BJ (cell line): ENCODE measurements at places on chromosomes 4 and X.

DNA sequence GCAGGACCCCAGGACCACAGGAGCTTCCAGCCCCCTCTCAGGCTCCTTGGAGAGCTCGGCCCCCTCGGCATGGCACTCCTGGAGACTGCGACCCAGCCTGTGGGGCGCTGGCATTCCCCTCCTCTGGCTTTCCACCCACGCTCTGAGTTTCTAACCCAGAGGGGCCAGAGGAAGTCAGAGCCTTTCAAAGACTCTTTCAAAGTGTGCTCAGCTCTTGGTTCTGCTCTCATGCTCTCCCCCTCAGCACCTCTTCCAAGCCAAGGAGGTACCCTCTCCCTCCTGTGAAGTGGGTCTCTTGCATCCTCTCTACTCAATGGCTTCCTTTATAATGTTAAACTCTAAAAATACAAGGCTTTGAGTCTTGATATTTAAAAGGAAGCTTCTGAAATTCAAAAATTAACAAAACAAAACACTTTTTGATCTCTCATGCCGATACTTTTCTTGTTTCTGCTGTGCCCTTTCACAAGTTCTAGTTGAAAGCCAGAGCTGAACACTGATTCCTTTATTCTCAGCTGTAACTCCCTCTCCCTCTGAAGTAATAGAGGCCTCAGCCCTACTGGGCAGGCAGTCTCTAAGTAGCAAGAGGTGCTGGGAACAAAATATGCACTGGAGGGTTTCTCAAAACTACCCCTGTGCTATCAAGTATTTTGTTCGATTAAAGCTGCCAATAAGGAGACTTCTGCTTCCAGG lies 82.8 kb downstream of the NAT8L start:
- DNase-seq = no peak

GRCh38 chr4:26235500-26235899 lies 85.3 kb upstream of the RBPJ start:
- no peak for DNase-seq

DNA sequence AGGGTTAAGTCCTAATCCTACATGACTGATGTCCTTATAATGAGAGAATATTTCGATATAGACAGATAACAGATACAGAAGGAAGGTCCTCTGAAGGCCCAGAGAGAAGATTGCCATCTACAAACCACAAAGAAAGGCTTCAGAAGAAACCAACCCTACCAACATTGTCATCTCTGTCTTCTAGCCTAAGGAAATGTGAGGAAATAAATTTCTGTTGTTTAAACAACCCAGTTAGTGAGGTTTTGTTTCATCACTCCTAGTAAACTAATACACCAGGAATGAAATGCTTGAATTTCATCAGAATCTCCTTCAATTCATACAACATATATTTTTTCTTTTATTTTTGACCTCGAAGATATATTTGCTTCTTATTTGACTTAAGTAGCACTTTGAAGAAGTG lies 1527.8 kb downstream of the STIM2 start:
- DNase-seq = no peak

DNA sequence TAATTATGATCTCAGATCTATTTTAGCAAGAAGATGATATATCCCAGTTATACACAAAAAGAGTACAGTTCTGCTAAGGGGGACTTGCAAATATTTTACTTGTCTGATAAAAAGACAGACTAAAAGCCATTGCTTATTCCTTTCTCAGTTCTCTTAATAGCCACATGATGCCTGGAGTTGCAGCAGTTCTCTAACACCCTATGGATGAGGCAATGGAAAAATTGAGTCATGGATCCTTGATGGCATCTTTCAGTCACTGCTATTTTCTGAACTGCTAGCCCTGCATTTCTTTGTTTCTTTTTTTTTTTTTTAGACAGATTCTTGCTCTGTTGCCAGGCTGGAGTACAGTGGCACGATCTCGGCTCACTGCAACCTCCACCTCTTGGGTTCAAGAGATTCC lies 1956.7 kb downstream of the C4orf33 start:
- DNase-seq = no peak

GRCh38 chr4:108636246-108636645 lies 14.2 kb upstream of the OSTC start:
- no peak for DNase-seq

DNA sequence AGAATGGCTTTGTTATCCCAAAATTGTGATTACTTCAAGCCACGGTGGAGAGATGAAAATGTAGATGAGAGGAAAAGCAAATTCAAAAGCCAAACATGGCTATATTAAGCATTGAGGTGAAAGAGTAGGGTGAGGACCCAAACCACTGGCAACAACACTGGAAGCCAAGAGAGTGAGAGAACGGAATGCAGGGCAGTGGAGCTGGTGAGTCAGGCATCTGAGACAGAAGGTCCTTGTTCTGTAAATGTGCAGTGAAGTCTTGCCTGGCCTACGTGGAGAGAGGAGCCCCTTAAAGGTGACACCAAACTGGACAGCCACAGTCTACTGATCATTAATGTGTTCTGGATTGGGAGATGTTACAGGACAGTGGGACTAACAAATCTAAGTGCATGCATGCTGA lies 22.8 kb upstream of the SEC24B start:
- DNase-seq = no peak

DNA sequence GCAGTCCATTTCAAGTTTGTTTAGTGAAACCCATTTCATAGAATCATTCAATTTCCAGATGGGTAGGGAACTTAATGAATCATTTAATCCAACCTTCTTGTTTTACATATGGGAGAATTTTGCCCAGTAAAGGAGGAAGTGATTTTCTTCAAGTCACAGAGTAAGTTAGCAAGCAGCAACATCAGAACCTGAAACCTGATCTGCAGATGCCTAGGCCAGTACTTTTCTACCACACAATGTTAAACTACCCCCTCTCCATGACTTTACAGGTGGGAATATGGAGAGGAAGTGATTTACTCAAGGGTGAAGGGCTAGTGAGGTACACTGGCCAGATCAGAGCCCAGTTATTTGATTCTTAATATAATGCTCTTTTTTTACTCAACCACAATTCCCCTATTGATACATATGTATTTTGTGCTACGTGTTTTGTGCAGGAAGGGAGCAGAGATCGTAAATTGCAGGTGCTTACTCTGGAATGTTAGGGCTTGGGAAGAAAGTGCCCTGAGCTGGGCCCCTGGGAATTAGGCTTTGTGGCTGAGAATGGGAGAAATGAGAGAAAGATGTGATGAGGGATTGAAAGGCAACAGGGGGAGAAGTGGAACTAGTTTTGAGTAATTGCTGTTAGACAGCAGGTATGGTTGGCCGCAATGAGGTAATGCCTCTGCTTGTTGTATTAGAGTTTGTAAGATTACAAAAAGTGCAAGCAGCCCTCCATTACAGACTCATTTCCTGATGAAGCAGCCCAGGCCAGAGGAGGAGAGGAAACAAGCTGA lies 6.8 kb downstream of the LHFPL1 start:
- DNase-seq = no peak

DNA sequence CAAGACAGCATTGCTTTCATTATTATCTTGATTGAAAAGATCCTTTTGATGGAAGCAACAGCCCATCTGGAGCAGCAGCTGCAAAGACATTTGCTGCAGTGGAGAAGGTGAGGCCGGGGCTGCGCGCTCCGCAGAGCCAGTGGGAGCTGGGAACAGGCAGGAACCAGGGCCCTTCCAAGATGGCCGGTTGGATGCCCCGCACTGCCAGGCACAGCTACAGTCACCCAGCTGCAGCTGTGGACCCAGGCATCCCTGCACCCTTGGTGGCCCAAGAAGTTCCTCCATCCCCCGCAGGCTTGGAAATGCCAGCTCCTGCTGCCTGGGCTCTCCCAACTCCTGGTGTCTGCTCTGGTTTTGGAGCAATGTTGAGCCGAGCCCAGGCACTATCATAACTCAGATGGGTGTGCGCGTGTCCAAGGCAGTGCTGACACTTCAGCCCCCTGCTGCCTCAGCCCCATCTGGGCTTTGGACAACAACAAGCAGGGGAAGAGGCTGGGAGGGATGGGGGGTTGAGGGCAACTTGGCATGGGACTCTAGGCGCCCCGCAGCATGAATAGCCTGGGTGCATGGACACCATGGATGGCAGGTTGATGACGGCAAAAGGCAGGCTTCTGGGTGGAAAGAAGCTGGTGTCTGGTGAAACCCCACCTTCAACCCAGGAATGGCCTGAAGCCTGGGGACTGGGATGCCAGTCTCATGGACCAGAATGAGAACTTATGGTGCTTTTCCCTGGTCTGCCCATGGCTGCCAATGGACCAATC lies 371.8 kb downstream of the FSTL5 start:
- DNase-seq = no peak

DNA sequence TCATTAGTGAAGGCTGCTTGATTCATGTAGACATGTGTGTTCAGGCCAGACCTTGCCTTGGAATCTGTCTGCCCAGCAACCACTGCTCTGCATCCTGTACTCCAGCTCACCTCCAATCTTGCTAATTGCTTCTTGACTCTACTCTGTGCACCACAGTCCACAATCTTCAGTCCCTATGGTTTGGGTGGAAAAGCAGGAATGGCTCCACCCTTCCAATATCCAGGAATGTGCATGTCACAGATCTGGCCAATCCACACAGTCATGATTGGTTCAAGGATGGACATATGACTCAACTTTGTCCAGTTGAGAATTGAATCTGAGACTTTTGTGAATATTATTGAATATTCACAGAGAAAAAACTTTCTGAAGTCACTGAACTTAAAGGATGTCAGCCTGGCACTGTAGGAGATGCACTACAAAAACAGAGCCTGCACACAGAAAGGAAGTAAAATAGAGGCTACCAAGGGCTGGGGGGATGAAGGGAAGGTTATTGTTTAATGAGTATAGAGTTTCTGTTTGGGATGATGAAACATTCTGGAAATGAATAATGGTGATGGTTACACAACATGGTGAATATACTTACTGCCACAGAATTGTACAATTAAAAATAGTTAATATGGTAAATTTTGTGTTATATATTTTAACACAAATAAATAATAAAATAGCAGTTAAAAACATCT lies 161.3 kb upstream of the USP38 start:
- DNase-seq = no peak

DNA sequence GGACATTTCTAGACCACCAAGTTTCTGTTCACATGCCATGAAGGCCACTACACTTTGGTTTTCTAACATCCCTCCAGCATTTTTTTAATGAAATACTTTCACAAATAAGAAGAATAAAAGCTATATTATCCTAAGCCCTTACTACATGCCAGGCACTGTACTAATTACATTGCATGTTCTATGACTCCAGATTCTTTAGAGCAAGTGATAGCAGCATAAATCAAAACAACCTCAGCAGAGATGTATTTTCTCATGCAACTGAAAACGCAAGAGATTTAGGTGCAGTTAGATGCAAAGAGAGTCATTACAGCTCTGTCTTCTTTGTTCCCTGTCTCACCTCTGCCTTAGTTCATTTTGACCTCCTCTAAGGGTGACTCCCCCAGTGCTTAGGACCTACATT lies 230.0 kb downstream of the LDB2 start:
- DNase-seq = no peak

- DNase-seq = peak; percentile 68
These were observed 4.7 kb upstream of the S100P start for GRCh38 chr4:6688879-6689505.

- DNase-seq = no peak
These were observed 23.3 kb downstream of the BRCC3 start for GRCh38 chrX:155094468-155095061.

DNA sequence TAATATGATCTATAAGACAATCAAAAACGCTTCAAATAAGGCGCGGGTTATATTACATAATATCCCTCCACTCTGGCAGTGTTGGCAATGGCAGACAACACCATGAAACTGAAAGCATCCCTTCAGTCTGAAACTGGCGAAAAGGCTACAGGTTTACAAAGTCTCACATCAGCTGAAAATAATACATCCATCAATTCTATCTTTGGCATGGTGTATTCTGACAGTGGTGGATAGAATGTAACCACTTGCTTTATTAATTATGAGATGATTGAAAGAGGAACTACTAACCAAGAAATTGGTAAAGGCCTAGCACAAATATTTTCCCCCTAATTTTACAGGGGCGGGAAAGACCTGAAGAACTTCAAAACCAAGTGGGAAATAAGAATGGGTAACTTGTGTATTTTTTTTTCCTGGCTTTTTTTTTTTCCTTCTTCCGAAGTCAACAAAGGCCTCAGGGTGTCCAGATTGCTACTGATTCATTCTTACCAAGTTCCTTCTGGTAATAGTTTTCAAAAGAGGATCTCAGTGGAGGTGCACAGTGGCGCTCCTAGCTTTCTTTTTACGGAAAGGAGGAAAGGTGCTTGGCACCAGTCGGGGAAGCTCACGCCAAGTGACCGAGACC lies 728 bp downstream of the UBA6 start:
- DNase-seq = no peak

GRCh38 chrX:68705986-68706385 lies 58.5 kb downstream of the STARD8 start:
- DNase-seq = no peak

- no peak for DNase-seq
These were observed 391.0 kb upstream of the DIPK2B start for GRCh38 chrX:45591650-45592049.

GRCh38 chrX:129658429-129658828 lies 3.7 kb upstream of the APLN start:
- no peak for DNase-seq

- DNase-seq = no peak
These were observed at the start of the genes SATL1 and ZNF711 for GRCh38 chrX:85243761-85244449. Gene SATL1 (minus strand): TSS chrX:85243779. CDS start chrX:85108968, 134,811 bp downstream. Gene ZNF711 (plus strand): TSS chrX:85243991. CDS start chrX:85247573, 3,582 bp downstream.

GRCh38 chr4:172785613-172786012 lies 383.0 kb upstream of the GALNT7 start:
- no peak for DNase-seq

DNA sequence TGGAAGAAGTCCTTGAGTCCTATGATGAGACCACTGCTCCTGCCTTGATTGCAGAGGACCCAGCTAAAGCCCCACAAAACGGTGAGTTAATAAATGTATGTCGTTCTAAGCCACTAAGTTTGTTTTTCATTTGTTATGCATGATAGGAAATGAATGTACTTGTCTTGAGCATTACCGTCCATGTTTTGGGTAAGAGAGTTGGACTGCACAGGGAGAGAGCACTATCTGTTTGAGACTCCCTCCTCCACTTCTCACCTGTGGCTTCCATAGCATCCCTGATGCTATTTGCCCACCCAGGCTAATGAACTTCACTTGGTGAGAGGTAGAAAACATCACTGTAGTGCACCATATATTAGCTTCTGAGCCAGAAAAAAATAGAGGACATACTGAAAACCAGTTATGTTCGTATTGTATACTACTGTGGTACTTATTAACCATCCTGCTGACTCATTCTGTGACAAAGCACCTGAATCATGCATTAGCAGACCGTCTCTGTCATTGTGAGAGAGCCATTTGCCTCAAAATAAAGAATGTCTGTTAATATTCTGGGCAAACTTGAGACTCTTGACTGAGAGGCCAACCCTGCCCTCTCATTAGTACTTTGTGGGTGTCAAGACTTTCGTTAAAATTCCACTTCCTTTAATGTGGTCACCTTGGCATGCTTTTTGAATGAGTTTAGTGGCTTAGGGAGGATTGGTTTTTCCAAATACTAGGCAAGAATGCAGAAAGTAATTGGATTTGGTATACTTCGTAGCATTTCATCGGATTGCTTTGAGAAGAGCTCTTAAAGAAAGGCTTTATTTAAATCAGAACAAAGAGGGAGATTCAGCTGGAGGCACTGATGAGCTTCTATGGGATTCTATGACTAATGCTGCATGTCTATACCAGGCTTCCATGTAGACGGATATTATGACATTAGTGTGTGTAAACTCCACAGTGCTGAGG lies 99.3 kb upstream of the GRPR start:
- no peak for DNase-seq
